ENCODE measurements at places on chromosomes 13 and 19.

DNA sequence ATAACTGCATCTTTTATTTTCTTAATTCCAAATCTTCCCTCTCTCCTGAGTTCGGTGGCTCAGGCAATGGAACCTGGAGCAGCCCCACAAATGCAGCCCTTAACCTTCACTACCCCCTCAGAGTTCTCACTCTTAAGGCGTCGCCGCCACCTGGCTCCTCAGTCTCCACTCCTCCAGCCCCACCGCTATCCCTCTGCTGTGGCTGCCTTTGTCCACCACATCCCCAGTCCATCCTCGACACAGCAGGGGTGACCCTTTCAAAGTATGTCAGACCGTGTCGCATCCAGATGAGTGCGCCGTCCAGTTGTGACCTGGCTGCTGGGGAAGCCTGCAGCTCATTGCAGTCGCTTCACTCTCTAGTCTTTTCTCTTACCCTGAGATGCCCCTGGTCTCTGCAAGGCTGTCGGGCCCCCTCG, 1.0 kb downstream of the SPPL2B start:
- DNase-seq = no peak

DNA sequence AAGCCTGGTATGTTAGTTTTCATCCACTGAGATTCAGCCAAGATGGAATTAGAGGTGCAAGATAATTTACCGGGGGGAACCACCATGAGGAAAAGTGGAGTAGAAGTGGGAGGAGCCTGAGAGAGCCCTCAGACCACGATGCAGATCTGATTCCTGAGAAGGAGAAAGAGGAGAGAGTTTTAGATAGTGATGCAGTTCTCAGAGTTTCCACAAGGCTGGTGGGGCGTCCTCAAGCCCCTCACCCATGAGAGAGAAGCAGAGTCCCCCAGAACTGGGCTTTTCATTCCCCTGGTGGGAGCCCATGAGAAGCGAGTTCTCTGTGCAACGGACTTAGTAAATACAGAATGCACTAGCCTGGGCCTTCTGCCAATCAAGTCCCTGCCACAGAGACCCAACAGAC, 18.1 kb downstream of the CEACAM5 start:
- DNase-seq = no peak

DNA sequence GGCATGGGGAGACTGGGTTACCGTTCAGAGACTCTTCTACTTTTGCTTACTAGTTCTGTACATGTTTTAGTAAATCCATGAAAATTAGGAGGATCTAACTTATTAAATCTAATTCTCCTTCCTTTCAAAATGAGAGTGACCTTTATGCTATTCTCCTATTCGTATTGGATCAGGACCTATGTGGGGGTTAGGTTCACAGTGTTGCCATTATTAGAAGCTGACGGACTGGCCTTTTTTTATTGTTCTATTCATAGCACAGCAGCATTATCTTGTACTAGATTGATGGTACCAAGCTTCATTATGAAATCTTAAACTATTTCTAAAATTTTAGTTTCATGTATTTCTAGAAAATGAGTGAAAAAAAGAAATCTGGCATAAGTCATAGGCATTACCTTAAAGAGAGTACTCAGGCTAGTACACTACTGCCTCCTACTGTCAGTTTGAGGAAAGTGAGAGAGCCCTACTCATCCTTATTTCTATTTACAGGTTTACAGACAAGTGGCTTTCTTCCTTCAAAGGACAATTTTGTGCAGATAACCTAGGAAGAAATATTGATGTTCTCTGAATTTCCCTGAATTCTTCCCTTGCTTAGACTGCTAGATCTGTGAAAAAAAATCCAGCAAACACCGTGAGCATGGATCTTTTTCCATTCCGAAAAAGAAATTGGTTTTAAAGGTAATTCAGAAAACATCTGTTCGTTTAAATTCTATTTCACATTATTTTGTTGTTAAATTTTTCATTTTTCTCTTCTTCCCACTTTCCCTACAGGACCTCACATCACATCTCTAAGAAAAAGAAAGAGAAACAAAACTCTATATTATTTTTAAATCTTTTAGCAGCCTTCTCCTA, 485.5 kb downstream of the DIAPH3 start:
- no peak for DNase-seq

- no peak for DNase-seq
Observed at GRCh38 chr13:43293986-43294385, 270.6 kb downstream of the DNAJC15 start.

GRCh38 chr13:101584331-101584730, 131.9 kb downstream of the ITGBL1 start:
- no peak for DNase-seq

- no peak for DNase-seq
Observed at GRCh38 chr13:111630406-111630805, 310.0 kb downstream of the TEX29 start.

DNA sequence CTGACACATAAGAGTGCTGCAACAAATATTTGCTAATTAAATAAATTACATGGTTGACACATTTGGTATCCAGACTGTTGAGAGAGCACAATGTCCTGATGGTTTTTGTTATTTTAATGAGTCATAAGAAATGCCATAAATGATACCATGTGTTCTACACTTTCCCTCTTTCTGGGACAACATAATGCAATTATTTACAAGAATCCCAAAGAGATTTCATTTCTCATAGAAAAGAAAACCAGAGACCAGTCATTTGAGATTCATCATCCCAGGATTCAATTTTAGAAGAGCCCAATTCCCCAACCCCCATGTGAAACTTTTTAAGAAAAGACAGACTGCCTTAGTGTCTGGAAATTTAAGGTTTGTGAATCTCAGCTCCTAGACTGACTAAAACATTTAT, 399.6 kb downstream of the DCT start:
- no peak for DNase-seq

DNA sequence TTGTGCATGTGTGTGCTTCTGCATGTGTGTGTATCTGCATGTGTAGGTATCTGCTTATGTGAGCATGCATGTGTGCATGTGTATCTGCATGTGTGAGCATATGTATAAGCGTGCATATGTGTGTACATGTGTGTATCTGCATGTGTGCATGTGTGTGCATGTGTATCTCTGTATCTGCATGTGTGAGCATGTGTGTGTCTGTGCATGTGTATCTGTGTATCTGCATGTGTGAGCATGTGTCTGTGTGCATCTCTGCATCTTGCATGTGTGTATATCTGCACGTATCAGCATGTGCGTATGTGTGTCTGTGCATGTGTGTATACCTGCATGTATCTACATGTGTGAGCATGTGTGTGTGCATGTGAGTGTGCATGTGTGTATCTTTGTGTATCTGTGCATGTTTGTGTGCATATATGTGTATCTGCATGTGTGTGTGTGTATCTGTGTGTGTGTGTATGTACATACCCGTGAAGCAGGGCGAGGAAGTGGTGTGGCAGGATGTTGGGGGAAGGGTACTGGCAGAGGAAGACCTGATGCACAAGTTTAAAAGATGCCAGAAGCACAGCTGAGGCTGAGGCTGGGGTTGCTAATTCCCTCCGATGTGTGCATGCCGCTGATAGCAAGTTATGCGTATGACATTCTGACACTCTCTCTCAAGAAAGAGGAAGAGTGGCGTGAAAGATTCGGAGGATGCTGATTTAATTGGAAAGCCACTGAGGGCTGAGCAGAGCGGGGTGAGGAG, 64.2 kb downstream of the TEX29 start:
- no peak for DNase-seq

DNA sequence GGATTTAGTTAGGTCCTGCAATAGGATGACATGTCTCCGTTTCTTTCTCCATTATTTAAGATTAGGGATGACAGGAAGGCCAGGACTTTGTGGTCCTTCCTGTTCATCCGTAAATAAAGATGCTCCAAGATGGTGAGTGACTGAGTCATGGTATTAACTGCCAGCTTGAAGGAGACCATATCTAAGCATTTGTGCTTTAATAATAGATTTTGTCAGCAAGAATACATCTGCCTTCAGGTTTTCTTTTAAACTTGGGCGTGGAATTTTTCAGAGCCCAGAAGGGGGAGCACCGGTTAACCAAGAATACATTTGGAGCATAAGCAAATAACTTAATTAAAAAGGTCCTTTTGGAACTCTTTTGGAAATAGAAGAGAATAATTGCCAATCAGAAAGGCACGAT, 68.2 kb downstream of the ARHGAP35 start:
- no peak for DNase-seq
